ENCODE measurements at places on chromosomes 3 and 15.
A peak's percentile ranks its signal among the peaks of the same experiment; 100 is the strongest.

DNA sequence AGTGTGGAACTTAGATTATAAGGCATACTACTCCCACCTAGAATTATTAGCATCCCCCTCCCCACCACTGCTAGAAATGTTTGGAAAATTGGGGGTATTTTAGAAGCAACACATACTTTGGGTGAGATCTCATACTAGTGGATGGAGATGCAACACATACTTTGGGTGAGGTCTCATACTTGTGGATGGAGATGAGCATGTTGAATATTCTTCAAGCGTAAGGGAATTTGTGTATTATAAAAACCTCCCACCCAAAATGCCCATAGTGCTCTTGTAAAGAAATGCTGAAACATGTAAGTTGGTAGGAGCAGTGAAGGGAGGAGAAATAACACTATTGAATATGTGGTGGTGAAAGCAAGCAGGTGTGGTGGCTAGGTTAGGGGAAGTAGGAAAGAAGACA, 124.0 kb upstream of the EPHA3 start:
- DNase-seq, result no peak

DNA sequence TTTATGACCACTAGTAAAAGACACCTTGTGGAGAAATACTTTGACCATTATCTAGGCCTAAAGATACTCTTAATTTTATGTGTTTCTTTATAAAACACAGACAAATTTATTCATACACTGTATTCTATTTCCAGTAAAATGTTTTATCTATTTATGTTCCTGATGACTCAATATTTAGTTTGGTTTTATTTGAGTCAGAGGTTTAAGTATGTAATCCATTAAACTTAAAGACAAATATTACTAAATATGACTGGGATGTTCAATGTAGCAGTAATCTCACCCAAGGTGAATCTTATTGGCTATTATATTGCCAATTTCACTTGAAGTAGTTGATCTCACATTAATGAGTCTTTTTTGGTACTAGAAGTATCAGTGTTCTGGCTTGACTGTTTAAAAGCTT, 799.7 kb downstream of the CADM2 start:
- DNase-seq, result no peak

GRCh38 chr3:141259821-141260629, 28.4 kb downstream of the PXYLP1 start:
- DNase-seq, result no peak

DNA sequence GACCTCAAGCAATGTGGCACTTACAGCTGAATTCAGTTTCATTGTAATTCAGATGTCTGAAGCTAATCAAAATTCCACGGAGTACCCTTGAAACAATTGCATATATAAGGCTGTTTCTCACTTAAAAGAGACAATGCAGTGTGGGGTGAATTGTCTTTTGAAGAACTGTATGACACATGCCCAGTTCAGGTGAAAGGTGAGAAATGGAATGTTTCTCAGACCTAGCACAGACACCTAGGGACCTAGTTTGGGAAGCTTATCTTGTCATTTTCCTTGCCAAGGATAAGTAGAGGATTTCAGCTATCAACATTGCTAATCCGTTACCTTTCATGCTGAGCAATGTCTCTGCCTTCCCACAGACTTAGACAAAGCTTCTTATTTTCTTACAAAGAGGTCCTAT, 36.3 kb downstream of the MBNL1 start:
- no peak for DNase-seq

DNA sequence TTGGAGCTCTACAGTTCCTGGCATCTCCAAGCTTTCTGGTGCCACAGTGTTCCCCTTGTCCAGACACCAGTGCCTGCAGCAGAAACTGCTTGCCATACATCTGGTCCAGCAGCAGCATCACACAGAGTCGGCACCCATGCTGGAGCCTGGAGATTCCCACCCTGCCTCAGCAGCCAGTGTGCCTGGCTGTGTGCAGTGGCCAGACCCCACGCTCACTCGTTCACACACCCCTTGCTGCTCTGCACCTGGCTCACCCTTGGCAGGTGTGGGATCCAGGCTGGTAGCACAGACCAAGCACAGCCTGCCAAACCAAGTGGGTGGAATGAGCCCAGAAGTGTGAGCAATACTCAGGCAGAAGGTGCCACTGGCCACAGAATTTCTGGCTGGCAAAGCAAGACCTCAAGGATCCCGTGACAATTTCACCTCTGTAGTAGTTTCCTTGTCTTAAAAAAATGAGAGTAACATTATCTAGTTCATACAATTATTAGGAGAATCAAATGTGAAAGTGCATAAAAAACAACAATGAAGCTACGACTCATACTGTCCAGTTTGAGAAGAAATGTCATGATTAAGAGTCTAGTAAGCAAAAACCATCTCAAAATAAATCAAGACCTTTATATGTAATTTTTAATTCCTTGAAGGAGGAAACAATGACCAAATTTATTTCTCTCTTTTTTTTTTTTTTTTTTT, 22.9 kb upstream of the ZBED2 start:
- no peak for DNase-seq

- DNase-seq, result no peak
Observed at GRCh38 chr3:89699771-89700170, 592.4 kb downstream of the EPHA3 start.

- no peak for DNase-seq
Observed at GRCh38 chr3:47162697-47163168, 1.2 kb downstream of the SETD2 start.

- DNase-seq, result no peak
Observed at GRCh38 chr15:69810431-69811354, 287.0 kb downstream of the TLE3 start.

DNA sequence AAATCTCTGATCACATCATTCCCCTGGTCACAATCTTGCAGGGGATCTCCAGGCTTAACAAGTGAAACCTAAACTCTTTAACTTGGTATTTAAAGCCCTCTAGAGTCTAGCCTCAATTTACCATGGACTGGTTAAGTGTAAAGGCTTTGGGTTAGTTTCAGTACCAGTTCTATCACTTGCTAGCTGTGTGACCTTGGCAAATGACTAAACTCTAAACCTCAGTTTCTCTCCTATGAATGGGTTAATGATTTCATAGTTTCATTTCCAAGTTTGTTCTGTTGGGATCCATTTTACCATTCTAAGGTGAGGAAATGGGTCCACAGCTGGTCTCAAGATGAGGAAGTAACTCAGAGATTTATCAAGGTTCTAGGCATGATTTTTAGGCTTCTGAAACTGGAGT, 38.8 kb upstream of the TIMP4 start:
- no peak for DNase-seq

GRCh38 chr15:90819390-90819789, 49.0 kb upstream of the FURIN start:
- no peak for DNase-seq

DNA sequence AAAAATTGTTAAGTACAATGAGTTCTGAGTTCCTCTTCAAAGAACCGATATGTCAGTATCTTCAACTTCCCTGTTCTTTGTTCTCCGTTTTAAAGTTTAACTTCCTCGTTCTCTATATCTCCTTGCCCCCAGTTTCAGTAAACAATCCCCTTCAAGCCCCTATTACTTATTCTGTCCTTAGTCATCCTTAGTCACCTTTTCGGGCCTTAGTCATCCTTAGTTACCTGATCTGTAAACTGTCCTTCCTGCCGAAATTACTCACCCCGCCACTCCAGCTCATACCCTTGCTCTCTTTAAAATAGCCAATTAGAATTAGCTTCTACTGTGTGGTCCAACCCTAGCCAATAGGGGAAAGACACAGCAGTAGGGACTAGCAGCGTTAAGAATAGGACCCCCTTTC, 1165.6 kb downstream of the NSUN3 start:
- no peak for DNase-seq

GRCh38 chr3:69178082-69178481, 55.7 kb upstream of the LMOD3 start:
- DNase-seq, result no peak

- no peak for DNase-seq
Observed at GRCh38 chr3:60085649-60086048, 1035.8 kb upstream of the CFAP20DC start.

- peak; percentile 67 for DNase-seq
Observed at GRCh38 chr15:92810418-92811138, 89.5 kb upstream of the CHD2 start.

- peak; percentile 52 for DNase-seq
Observed at GRCh38 chr3:169071003-169071402, 592.5 kb downstream of the MECOM start.

DNA sequence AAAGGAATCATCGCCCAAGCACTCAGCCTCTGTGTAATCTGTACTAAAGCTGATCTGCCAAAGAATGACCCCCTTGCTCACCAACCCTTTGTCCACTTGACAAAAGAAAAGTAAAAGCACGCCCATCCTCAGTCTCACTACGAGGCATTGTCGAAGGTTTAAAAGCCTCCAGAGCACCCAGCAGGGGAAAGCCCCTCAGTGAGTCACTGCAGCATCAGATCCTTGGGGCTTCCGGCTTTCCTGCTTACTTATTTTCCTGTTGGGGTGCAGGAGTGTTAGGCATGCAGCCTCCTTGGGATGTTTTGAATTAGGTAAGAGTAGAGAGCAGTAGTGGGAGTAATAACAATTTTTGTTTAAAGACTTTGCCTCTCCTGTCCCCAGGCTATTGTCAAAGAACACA, 216.1 kb downstream of the MTHFS start:
- DNase-seq, result peak; percentile 68

DNA sequence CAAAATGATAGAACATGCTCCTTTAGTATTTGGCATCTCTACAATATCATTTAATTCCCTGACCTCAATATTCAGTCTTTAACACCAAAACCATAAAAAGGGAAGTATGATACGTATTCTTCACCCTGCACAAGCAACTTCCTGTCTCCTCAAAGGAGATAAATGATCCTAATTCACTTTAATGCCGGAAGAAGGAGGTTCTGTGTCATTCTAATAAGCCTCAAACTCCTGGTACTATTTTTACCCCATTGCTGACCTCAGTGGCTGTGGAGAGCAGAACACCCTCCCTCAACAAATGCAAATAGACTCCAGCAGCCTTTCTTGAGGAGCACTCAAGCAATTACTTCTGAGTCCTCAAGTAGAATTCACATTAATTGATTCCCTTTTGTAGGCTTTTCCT, 173.3 kb downstream of the TMEM108 start:
- no peak for DNase-seq

- DNase-seq, result no peak
Observed at GRCh38 chr15:82970078-82970686, 15.8 kb upstream of the RAMAC start.

DNA sequence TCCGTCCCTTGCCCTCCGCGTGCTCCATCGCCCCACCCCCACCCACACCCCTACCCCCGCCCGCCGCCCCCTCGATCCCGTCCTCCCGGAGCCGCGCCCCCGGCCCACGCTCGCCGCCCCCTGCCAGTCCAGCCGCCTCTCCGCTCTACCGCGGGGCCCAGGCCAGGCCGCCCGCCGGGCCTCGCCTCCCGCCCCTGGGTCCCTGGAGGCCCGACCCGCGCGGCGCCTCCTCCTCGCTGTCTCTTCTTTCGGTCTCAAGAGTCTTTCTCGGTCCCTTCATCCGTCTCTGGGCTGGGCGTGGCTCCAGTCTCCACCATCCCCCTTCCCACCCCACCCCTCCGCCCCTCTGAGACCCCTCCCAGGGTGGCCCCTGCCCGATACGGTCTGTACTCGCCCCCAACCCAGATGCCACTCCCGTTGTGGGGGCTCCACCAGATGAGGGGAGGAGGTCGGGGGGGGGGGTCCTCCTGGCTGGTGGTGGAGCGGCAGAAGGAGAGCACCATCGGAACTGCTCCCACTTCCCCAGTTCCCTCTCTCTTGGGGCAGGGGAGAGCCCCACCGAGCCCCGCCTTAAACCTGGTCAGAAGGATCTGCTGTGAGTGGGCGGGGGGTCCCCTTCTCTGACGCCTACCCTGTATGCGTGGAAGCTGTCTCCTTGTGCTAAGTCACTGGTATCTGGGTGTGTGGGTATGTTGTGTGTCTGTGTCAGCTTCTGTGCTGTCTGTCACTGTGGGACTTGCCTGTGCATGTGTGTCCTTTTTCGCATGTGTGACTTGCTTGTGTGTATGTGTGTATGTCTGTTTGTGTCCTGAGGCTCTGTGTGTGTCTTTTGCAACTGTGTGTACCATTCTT, 1.0 kb downstream of the PRKCD start:
- peak; percentile 29 for DNase-seq

GRCh38 chr3:196431181-196432136, 768 bp downstream of the UBXN7 start:
- DNase-seq, result peak; percentile 70

- peak; percentile 11 for DNase-seq
Observed at GRCh38 chr3:81419228-81419627, 342.2 kb downstream of the GBE1 start.

DNA sequence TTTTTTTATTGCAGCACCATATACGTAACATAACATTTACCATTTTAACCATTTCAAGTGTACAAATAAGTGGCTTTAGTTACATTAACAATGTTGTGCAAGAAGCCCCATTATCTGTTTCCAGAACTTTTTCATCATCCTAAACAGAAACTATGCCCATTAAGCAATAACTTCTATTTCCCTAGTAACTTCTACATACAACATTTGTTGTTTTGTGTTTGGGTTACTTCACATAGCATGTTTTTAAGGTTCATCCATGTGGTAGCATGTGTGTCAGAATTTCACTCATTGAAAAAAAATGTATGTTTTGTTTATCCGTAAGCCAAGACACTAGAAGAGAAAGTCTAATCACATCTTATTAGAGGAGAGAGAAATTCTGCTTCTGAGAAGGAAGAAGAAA, 450.5 kb upstream of the PDZRN3 start:
- no peak for DNase-seq

DNA sequence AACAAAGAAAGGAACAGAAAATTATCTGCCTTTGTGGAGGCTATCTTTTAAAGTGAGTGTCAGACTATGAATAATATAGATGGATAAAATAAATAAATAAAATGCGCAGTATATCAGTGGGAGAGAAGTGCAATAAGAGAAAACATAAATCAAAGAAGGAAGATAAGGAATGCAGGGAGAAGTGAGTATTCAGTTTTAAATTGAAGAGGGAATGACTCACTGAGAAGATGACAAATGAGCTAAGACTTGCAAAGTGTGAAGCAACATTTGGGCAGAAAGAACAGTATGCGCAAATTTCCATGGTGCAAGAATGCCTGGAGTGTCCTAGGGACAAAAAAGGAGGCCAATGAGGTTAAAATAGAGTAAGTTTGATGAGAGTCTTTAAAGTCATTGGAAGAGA, 1300.1 kb upstream of the ALCAM start:
- no peak for DNase-seq

DNA sequence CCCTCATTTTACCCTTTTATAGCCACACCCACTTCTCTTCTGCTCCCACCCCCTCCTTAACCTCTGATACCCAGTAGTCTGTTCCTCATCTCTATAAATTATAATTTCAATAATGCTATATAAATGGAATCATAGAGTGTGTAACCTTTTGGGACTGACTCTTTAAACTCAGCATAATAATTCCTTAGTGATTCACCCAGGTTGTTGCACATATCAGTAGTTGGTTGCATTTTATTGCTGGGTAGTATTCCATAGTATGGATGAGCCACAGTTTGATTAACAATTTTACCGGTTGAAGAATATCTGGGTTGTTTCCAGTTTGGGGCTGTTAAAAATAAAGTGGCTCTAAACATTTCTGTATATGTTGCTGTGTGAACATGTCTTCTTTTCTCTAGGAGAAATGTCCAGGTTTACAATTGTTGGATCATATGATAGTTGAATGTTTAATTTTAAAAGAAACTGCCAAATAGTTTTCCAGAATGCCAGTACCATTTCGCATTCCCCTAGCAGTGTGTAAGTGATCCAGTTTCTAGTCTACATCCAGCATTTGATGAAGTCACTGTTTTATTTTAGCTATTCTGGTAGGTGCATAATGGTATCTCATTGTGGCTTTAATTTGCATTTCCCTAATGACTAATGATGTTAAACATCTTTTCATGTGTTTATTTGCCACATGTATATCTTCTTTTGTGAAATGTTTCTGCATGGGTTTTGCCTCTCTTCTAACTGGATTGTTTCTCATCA, 68.5 kb downstream of the VPS8 start:
- DNase-seq, result no peak
